ENCODE measurements at places on chromosomes 7 and 10.

GRCh38 chr7:156055206-156055822 is 243.1 kb upstream of the SHH start:
- DNase-seq: no peak

DNA sequence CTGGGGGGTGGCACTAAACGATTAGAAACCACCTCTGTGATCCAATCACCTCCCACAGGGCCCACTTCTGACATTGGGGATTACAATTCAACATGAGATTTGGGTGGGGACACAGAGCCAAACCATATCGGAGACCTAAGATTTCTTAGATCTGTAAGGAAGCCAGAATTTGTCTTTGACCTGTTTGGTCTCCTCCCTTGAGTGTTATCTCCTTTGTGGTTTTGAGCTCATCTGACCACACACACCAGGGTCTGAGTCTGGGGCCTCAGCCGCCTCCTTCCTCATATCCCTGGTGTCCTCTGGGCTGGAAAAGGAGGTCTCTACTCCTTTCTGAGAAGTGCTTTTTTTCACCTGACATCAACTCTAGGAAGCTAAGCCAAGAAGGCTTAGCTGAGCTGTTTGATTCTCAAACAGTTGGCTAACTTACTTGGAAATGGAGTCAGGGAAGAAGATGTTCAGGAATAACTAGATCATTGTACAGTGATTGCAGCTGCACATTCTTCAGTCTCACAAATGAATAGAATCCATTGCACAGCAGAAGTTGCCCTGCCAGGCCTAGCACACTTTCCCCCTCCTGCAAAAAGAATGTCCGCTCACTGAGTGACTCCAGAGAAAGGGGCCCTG is 167.4 kb downstream of the ARHGAP21 start:
- DNase-seq: no peak

DNA sequence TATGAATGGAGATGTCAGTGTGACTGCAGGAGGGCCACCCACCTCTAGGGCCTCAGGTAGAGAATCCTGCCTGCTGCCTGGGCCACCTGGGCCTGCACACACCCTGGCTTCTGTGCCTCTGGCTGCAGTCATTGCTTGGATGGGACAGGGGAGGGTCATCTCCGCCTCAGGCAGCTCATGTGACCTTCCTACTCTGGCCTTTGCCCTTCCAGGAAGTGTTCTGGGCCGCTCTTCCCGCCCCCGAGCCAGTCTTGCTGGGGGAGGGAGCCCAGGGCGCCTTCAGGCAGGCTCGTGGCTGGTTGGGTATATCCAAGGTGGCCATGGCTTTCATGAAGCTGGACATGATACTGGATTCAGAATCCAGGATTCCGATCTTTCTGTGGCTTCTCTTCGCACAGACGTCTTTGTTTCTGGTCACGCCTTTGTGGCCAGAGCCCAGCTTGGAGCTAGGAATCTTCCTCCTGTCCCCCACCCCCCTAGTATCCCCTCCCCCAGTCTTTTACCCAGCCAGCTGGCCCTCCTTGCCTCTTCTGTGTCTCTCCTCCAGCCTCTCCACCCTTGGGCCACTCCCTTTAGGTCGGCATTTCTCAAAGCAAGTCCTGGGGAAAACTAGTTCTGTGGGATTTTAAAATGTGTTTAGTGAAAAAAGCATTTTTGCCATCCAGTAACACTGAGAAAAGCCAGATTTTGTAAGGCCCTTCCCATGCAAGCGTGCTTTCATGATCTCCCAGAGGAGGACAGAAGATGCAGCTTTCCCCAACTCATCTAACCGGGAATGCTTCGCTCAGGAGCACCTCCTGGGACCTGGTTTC is 119.6 kb downstream of the ZMIZ1 start:
- no peak for DNase-seq

DNA sequence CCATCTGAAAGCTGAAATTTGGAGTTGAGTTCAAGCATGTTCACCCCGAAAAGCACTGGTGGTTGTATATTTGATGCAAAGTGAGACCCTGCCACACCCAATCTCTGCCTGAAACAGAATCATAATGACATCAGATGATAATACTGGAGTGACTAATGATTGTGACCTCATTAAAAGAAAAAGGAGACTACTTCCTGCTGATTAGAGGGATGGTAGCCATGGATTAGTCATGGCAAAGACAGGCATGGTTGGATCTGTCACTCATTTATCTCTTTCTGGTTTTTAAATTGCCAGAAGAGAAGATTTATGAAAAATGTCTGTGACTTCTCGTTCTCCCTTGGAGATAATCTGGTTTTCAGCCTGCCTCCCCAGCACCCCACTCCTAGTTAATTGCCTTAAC is 101.2 kb downstream of the BAMBI start:
- no peak for DNase-seq

DNA sequence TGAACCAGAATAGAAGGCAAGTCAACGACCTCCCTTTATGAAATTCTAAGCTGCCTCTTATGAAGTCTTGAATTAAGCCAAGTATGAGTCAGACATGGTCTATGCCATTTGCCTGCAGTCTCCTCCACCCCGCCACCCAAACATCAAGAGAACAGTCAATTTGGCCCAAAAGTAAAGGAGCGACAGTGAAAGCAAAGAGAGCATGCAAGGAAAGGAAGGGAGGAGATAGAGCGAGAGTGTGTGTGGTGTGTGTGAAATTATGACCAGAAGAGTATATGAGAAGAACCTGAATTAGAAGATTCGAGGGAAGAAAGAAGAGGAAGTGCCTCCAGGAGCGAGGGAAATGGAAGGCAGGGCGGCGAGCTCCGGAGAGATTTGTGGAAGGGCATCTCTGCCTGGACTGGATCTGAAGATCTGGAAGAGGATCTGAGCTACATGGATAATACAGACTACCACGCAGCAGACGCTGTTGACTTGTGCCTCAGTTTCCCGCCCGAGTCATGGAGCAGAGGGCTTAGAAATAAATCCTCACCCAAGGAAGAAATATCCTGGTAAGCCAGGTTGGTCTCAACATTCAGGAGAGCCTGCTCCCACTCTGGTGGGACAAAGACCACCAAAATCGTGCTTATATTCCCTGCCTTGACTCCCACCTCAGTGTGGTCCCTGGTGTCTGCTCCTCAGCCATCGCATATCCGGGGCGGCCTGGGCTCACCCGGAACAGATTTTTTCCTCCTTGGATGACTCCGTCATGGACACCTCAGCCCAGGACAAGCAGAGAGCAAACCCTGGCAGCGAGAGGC is 459 bp downstream of the ZDHHC6 start:
- no peak for DNase-seq

Measured in activated CD4-positive, alpha-beta T cell treated with anti-CD3 and anti-CD28 coated beads, Interleukin-2, amount 50 U/mL, for 4 hours (primary cell).